Activated T-cell treated with anti-CD3 and anti-CD28 coated beads, Interleukin-2, amount 50 U/mL, for 1 hour (primary cell): ENCODE measurements at places on chromosomes 2 and 18.

- no peak for DNase-seq
These were observed 42.7 kb downstream of the EPAS1 start for GRCh38 chr2:46339676-46340459.

DNA sequence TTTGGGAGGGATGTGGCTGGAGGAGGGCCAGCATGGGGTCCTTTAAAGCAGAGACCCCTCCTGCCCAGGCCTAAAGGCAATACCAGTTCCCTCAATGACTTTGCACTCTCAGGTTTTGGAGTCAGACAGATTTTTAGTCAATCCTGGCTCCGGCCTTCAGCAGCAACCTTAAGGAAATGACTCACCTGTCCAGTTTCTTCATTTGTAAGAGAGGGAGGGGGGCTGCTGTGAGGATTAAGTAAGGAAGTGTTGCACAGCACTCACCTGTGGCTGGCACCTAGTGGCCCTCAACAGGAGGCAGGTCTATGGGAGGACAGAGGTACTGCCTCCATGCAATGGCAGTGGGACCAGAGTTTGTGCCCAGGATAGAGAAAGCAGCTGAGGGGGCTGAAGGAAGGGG, 13.7 kb downstream of the CNGA3 start:
- DNase-seq = no peak

GRCh38 chr18:33578518-33579348, 714 bp downstream of the ASXL3 start:
- DNase-seq = no peak

- DNase-seq = no peak
These were observed 15.7 kb downstream of the B3GNT7 start for GRCh38 chr2:231411237-231411636.

DNA sequence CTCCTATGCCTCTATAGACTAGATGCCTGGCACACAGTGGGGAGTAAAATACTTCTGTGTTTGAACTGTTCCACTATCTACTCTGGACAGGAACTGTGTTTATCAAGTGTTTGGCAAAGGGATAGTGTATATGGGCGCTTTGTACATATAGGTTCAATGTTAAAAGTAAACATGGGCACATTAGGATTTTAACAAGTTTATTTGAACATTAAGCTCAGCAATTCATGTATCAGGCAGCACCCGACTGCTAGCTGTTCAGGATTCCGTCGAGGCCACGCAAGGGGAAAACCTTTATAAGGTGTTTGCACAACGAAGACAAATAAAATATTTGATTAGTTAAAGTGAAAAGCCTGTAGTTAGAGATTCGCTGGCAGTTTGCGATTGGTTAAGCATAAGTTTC, 43.4 kb upstream of the ROCK2 start:
- no peak for DNase-seq

GRCh38 chr18:295756-296490, 28.1 kb upstream of the THOC1 start:
- no peak for DNase-seq

DNA sequence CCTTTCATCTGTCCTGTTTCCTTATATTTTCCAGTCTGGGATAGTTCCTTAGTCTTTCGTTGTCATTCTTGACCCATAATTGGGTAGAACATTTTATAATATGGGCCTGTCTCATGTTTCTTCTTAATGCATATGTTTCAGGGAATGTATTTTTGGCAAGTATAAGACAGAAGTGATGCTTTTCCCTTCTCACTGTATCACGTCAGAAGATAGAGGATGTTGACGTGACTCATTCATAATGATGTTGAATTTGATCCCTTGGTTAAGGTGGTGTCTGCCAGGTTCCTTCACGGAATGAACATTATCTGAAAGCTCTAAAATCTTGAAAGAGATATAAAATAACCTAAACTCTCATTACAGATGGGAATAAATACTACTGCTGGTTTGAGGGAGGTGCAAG, 18.8 kb downstream of the CDH7 start:
- DNase-seq = no peak

DNA sequence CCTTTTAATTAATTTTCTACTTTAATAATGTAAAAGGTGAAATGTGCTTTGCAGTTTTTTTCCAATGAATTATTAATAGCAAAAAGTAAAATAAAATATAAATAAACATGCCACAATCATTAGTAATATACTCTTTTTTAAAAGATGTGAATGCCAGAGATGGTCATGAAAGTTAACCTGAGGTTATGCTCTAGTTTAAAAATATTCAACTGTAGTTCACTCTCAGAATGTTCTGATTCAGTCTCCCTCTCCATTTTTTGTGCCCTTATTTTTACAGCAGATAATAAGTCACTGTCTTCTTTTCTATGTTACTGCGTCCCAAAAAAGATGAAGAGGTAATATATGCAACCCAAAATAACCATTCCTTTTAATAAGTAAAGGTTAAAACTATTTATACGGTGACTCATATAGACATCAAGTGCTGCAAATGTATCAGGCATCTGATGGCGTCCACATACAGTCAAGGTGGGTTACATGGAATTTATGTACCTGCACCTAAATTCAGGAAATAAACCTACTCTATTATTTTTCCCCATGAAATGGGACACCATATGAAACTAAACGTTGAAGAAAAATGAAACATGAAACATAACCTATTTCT, 153.6 kb upstream of the ZNF804A start:
- no peak for DNase-seq

- no peak for DNase-seq
These were observed 8.2 kb downstream of the WDFY1 start for GRCh38 chr2:223936862-223937326.

GRCh38 chr2:41375901-41376300, 671.9 kb upstream of the PKDCC start:
- no peak for DNase-seq

GRCh38 chr2:110149330-110150220, 34.0 kb upstream of the MALL start:
- DNase-seq = no peak

DNA sequence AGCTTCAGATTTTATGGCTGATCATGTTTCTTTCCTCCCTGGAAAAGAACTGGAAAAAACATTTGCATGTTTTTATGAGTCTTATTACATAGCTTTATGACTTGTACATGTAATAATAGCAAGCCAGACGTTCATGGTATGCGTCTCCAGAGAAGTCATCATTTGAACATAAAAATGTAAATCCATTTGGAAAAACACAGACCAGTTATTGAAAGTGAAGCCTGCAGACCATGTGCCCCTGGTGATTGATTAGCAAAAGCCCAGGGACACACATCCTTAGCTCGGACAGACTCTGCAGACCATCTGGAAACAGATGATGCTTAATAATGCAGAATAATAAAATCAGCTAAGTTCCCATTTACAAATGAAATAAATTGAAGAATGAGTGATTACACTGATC, 283.1 kb downstream of the TDRD15 start:
- DNase-seq = no peak

- DNase-seq = no peak
These were observed 46.2 kb downstream of the FTCDNL1 start for GRCh38 chr2:199804831-199805230.

- DNase-seq = no peak
These were observed 46.2 kb downstream of the COL4A4 start for GRCh38 chr2:227117852-227118251.

DNA sequence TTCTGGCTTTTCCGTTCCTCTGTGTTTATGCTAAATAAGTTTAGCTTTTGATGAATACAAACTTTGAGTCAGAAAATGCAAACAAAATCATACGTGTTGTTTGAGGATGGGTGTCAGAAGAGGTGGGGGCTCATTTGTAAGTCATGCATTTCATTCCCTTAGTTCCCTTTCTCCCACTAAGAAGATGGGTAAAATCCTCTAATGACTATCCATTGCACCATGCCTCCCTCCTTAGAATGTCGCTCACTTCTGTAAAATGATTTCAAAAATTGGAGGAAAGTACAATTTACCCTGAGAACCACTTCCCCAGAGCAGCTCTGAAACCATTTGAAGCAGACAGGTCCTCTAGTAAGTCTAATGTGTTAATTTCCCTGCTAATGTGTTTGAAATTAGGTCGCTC, 629.6 kb upstream of the VRK2 start:
- no peak for DNase-seq

- DNase-seq = no peak
These were observed 1.8 kb downstream of the FBXO48 start for GRCh38 chr2:68465081-68465916.

GRCh38 chr18:24993628-24994027, 358.3 kb downstream of the ZNF521 start:
- DNase-seq = no peak

DNA sequence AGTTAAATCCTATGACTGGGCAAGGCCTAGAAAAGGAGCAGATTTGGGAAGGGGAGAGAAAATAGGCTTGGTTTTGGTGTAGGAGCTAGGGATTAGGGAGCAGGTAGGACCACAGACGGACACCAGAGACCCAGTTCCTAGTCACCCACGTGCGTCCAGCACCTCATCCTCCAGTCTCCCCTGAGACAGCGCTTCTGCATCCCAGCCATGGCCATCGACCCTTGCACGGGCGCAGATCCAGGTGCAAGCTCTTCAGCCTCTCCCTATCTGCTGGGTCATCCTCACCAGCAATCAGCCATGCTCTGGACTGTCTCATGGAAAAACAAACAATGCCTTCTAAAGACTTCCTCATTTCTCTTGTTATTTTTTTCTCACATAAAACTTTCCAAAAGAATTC, 246.8 kb upstream of the RAB6C start:
- DNase-seq = no peak

- no peak for DNase-seq
These were observed 98.2 kb upstream of the PMAIP1 start for GRCh38 chr18:59801576-59801975.

GRCh38 chr2:9378433-9379390, 44.6 kb downstream of the ITGB1BP1 start:
- DNase-seq = no peak

- no peak for DNase-seq
These were observed 785.5 kb upstream of the RAB6C start for GRCh38 chr2:129193961-129194360.

DNA sequence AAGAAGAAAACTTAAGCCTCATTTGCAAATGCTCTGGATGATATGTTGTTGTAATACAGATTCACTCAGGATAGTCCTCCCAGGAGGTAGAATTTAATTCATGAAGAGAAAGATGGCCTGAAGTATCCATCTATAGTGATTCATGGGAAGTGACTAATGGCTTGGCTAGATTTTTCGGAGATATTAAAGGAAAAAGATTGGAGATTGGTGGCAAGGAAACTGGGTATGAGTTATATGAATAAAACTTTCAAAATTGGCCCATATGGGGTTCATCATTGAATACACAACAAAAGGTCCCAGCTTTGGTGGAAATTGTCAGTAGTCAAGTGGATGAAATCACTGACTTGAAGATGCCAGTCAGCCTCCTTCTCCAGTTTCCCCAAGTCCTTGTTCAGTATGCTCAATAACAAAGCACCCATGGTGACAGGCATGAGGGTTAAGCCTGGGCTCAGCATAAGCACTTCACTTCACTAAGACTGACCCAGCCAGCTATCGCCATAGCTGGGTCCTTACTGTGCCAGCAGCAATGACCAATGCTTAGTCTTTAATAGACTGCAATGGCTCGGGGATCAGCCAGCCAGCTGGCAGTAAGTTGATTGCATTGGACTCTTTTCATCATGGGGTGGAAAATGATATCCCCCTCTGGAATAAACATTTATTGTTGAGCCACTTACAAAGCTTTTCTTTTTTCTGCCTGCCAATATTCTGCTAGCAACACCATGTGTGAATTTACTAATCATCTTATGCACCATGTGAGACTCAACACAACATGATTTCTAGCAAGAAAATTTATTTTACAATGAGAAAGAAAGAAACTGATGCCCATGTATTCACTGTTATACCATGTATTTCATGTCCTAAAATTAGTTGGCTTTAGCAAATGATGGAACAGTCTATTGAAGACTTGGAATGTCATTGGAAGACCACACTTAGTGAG, 176.6 kb upstream of the TACR1 start:
- DNase-seq = no peak

DNA sequence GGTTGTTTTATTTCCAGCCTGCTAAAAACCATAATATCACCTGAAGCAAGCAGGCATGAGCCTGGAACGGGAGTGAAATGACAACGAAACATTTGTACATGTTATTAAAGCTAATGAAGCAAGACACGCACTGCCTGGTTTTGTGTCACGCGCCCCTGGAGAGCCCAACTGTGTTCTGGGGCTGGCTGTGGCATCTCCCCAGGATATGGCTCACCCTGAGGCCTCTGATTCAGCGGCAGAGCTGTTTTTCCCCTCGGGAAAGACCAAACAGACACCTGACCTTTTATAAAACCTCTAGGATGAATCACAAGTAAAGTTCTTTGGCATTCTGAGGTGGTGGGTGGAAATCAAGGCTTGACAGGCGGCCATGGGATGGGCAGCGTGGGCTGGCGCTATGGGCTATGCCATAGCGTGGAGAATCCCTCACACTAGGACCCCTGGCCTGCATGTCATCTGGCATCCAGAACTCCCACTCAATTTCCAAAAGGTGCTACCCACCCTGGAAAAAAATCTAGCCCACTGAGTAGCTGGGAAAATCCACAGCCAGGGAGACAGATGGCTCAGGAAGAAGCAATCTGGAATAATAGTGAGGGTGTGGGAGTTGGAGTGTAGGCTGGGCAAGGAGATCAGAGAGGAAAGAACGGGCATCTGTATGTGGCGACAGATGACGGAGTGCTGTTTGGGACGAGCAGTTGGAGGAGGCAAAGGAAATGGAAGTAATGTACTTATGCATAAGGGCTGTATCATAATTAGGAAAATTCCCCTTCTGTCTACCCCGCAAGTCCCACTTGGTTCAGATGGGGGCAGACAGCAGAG, 262.0 kb downstream of the AFF3 start:
- no peak for DNase-seq

DNA sequence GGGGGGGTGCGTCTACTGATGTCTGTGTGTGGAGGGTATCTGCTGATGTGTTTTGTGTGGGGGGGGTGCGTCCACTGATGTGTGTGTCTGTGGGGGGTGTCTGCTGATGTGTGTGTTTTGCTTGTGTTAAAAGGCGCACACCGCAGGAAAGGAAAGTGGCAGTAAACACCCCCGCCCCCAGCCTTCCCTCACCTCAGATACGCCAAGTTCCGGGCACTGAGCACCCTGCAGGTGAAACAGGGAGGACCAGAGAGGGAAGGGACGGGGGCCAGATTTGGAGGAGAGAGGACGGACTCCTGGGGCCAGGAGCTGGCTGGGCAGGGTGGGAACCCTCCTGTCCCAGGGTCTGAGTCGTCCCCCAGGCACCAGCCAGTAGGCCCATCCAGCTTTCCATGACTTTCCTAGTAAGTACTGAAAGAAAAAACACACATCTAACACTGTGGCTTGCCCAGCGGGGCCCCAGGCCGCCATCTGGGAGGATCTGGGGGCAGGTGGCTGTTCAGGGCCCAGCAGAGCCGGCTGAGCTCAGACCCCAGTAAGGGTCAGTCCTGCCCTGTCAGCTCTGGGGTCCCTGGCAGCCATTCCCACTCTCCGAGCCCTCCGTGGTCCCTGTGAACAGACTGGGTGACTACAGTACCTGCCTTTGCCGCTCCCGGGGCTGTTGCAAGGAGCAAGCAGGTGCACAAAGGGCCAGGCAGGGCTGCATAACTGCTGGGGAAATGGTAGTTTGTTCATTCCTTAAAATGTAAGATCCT, 126.9 kb downstream of the NFATC1 start:
- DNase-seq = peak; percentile 72
